LHCN-M2 (cell line): ENCODE measurements at places on chromosomes 12 and 14. TPM values are rescaled to one million over a fixed set of nuclear protein-coding genes. Genes with fewer than 3 reads are reported as not detected.

- DNase-seq, result no peak
Measured at GRCh38 chr12:105756961-105757360, 381.8 kb downstream of the NUAK1 start.

GRCh38 chr12:2934371-2934770, 24.8 kb upstream of the TEAD4 start:
- no peak for DNase-seq

DNA sequence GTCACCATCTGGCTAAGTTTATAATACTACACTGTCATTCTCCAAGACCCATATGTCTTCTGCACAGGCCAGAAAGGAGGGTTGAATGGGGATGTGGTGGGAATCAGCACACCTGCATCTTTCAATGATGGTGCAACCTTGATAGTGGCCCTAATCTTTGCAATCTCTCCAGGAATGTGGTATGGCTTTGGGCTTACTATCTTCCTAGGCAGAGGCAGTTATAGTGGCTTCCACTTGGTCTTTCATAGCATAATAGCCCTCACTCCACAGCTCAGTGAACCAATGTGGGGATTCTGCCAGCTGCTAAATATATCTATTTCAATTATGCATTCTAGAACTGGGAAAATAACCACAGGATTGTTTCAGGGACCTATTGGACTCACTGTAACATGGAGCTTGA, 61.8 kb upstream of the ATP2B1 start:
- DNase-seq, result peak; percentile 51

Gene KRAS
- 9.4 and 13.1 TPM in 2 replicates for total RNA-seq

Gene PMCH
- not detected in 2 replicates for total RNA-seq
